ENCODE measurements at places on chromosomes 13 and 19.

GRCh38 chr13:35489050-35489449 lies 12.6 kb upstream of the MAB21L1 start:
- no peak for DNase-seq

DNA sequence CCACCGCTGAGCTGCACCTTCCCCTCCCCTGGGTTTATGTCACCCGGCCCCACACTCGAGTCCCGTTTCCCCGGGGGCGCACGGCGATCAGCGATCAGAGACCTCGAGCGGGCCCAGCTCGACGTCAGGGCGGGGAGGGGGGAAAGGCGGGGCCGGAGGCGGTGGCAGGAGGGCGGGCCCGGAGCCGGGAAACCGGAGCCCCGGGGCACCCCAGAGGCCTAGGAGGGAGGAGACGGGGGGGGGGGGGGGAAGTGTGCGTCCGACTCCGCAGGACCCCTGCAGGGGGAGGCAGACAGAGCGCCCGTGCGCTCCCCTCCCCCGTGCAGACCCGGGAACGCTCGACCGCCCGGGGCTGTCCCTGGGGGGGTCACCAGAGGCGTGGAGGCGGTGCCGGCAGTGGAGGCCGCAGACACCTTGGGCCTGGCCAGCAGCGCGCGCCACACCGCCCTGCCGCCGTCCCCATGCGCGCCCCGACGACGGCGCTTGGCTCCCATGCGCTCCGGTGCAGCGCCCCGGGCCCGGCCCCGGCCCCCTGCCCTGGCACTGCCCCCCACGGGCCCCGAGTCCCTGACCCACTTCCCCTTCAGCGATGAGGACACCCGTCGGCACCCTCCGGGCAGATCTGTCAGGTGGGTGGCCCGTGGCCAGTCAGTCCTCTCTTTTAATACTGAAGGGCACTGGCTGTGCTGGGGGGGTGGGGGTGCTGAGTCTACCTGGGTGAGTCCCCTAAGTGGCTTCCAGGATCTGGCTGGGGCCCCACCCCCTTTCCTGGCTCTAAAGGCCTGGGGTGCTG lies 11.8 kb downstream of the PDE4A start:
- DNase-seq = peak; percentile 56

DNA sequence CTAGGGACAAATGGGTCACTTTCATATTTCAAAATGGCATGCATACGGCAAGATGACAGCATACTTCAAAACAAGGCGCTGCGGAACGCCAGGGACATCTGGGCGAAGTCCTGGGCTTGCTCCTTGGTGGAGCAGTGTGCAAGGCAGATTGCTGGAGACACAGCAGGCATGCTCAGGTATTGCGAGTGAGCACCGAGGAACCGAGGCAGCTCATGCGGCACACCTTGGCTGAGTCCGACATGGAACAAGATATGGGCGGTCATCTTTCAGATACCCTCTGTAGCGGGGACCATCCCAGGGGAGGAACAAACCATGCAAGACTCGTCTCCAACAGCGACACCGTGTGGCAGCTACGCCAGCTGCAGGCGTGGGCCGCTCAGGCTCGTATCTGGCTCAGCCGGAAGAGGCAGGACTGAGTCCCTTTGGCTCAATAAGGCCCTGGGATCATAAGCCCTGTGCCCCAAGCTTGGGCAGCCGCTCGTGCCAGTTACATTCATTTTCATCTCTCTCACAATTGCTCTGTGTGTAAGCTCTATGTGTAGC lies 112.4 kb downstream of the NUFIP1 start:
- no peak for DNase-seq

GRCh38 chr19:32566246-32566830 lies 14.7 kb upstream of the PDCD5 start:
- DNase-seq = no peak

DNA sequence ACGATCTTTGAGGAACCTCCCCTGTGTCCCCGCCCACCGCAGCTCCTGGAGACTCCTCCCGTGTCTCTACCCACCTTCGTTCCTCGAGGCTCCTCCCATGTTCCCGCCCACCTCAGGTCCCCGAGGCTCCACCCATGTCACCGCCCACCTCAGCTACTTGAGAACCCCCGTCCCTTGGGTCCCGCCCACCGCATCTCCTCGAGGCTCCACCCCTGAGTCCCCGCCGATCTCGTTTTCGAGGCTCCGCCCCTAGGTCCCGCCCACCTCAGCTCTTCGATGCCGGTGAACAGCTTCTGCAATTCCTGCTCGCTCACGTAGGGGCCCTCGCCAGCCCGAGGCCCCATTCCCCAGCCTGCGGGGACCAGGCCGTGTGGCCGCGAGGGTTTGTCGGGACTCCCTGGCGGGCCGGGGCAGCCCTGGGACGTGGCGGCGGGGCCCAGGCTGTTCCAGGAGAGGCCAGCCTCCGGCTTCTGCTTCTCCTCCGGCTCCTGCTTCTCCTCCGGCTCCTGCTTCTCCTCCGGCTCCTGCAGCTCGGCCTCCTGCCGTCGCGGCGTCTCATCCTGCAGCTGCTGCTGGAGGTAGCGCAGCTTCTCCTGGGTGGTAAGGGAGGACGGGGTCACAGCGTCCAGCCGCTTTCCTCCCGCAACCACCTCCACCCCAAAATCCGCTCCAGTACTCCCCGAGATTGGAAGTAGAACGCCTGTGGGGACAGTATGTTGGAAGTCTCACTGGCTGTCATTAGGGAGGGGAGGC lies 16.7 kb downstream of the TSKS start:
- peak; percentile 34 for DNase-seq

- DNase-seq = no peak
These were observed 248.8 kb downstream of the RGCC start for GRCh38 chr13:41706152-41706551.

GRCh38 chr13:48142436-48142835 lies 47.5 kb upstream of the MED4 start:
- DNase-seq = no peak

DNA sequence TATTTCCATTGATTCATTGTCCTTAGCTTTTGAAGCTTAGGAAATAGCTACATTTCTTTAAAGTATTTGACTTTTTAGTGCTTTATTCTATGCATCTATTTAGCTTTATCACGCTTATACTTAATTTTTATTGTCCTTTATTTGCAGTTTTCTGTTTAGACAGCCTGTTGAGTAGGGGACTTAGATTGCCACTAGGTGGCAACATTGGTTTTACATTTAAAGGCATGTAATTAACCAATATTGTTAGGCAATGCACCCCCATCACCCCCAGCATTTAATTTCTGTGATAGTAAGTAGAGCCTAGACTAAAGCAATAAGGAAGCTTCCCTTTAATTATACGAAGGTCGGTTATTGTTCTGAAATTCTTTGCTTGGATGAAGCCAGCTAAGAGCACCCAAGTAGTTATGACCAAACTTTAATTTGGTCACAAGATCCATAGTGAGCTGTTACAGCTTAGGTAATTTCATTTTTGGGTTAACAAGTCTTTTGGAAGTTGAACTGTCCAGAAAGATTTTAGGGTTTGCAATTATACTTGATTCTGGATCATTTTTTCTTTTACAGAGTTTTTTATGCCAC lies 36.5 kb downstream of the B3GLCT start:
- no peak for DNase-seq

DNA sequence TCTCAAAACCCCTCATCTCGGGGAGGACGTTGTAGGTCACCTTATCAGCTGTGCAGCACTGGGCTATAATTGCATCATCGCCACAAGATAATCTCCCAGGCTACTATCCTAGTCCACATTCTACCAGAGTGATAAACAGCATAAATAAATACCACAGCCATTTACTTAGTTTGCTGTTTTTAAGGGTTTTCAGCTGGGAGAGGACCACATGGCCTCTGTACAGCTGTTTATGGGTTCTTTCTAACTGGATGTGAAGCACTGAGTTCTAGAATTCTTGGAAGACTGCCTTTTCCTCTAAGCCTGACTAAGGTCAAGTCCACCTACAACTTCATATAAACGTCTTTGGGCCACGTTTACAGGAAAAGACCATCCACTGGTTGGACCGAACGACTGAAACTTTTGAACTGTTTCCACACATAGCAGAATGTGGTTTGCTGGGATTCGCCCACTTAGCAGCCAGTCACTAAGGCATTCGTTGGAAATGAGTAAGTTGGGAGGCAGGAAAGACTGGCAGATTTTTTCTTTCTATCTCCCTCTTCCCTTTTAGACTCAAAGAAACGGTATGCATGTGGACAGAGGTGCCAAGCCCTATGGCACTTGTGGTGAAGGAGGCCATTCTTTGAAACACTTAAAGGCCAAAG lies 752.5 kb upstream of the SGCG start:
- peak; percentile 16 for DNase-seq

GRCh38 chr19:5225486-5226345 lies 114.9 kb downstream of the PTPRS start:
- no peak for DNase-seq

All from mucosa of gallbladder (tissue), 1 donor.